ENCODE measurements at places on chromosomes 4 and X. TPM values are rescaled to one million over a fixed set of nuclear protein-coding genes. Genes with fewer than 3 reads are reported as not detected.

GRCh38 chrX:151523351-151523750, 40.1 kb upstream of the PASD1 start:
- no peaks in the 10 kb centered on the region for H3K36me3 ChIP-seq
- no peak overlapping the region for H3K27ac ChIP-seq
- DNase-seq = no peak

GRCh38 chr4:11566444-11567022, 137.8 kb upstream of the HS3ST1 start:
- H3K27me3 ChIP-seq = no peaks in the 10 kb centered on the region
- H3K4me1 ChIP-seq = no peaks in the 10 kb centered on the region

GRCh38 chrX:111365770-111366325, 46.1 kb downstream of the DCX start:
- H3K4me3 ChIP-seq = no peak overlapping the region
- no peaks in the 10 kb centered on the region for H3K4me1 ChIP-seq
- no peaks in the 10 kb centered on the region for H3K36me3 ChIP-seq

The AMBN gene
- total RNA-seq = not detected

The FAM9C gene
- total RNA-seq = not detected

DNA sequence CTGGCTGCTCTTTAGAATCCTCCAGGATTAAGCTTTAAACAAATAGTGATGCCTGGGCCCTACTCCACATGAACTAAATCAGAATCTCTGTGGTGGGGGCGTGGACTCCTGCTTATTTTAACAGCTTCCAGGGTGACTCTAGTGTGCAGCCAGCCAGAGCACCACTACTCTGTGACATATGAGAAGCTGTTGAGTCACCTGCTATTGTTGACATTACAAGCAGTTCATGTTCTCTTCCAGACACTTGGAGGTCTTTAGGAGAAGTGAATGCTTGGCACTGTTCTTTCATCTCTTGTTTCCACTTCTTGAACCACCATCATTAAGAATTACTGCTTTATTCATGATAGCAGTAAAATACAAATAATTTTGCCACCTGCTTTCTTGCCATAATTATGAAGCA, 426 bp upstream of the C4orf51 start:
- H3K27ac ChIP-seq = no peak overlapping the region
- H3K36me3 ChIP-seq = no peaks in the 10 kb centered on the region
- peaks cover 18% of the 10 kb centered on the region for H3K4me1 ChIP-seq
- no peak overlapping the region for H3K4me3 ChIP-seq

DNA sequence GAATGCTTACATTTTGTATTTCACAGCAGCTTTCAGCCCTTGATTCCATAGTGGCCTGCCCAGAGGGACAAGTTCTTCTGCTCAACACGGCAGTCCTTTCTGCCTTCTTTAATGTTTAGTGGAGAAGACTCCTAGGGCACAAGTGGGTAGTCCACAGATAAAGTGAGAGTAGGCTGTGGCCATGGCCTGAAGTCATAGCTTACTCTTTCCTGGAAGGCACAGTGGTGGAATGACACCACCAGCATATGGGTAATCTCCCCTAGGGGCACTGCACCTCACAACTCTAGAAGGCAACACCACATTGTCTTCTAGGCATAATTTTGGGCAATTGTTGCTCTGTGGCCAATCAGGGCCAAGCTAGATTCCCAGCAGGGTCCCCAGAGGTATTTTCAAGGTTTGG, 155.4 kb upstream of the MAMLD1 start:
- H3K27ac ChIP-seq = no peak overlapping the region
- DNase-seq = no peak
- H3K27me3 ChIP-seq = no peaks in the 10 kb centered on the region
- no peak overlapping the region for H3K4me3 ChIP-seq

DNA sequence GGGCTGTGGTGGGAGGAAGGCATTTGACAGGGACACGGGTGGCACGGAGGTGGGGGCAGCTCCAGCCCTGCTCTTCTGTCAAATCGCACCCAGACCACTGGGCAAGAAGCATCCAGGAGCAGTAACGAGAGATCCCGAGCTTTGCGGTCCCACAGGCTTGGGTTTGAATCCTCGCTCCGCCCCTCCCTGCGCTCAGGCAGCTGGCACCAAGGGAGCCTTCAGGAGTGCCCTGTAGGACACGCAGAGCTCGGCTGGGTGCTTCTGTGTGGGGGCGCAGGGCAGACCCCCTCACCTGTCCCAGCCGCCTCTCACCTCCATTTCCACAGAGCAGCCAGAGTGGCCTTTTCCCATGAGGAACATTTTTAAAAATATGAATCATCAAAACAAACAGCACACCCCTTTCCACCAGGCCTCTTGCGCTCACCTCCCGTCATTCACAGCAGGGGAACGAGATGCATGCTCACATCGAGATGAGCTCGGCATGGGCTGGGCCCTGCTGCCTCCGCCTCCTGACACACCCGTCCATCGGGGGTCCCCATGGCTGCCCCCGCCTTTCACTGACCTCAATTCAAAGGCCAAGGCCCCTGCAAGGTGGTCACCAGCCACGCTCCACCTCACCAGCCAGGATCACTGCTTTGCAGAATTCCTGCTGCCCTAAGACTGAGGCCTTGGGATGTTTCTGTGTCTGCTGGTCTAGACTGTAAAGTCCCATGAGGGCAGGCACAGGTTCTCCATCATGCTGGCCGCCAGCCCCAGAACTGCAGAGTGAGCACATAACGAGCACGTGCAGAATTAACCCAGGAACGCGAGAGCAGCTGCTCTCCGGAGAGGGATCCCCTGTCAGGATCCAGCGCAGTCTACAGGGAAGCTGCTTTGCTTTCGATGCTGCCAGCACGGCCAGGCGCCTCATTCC, 52.7 kb downstream of the ACOX3 start:
- no peak overlapping the region for H3K27ac ChIP-seq
- H3K4me3 ChIP-seq = no peak overlapping the region
- no peaks in the 10 kb centered on the region for H3K27me3 ChIP-seq
- peaks cover 26% of the 10 kb centered on the region for H3K36me3 ChIP-seq
- no peak for DNase-seq

The SRPX gene
- 139 TPM for total RNA-seq

GRCh38 chr4:31539284-31540069, 819.3 kb downstream of the PCDH7 start:
- no peaks in the 10 kb centered on the region for H3K4me1 ChIP-seq
- H3K27ac ChIP-seq = no peak overlapping the region
- H3K27me3 ChIP-seq = no peaks in the 10 kb centered on the region
- H3K4me3 ChIP-seq = no peak overlapping the region

The ALB gene
- not detected for total RNA-seq

DNA sequence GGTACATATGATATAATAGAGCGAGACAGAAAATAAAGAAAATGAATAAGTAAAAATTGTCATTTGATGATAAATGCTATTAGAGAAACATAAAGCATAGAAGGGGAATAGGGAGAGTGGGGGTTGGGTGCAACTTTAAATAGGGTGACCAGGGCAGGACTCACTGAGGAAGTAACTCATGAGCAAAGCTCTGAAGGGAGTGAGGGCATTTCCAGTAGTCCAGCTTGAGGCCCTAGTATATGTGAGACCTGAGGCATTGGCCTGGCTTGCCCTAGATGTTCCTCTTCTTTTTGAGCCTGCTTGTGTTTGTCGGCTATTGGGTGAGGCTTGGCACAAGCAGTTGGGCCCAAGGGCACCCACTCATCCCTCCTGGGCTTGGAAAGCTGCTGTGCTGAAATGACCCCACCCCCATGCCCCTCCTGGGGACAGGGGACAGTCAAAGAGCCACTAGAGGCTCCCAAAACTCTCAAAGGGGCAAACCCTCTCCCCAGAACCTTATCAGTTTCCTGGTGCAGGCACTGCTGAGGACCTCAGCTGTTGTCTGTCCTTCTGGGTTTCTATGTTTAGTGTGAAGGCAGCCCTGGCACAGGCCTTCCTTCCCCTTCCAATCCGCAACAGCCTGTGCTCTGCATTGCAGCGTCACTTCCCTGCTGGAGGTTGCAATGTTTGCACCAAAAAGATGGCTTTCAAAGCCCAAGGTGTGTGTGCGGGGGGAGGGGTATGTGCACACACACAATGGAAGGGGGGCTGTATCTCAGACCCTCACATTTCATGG, 40.1 kb downstream of the APLN start:
- no peaks in the 10 kb centered on the region for H3K4me1 ChIP-seq
- H3K4me3 ChIP-seq = no peak overlapping the region
- no peaks in the 10 kb centered on the region for H3K36me3 ChIP-seq
- no peaks in the 10 kb centered on the region for H3K27me3 ChIP-seq

DNA sequence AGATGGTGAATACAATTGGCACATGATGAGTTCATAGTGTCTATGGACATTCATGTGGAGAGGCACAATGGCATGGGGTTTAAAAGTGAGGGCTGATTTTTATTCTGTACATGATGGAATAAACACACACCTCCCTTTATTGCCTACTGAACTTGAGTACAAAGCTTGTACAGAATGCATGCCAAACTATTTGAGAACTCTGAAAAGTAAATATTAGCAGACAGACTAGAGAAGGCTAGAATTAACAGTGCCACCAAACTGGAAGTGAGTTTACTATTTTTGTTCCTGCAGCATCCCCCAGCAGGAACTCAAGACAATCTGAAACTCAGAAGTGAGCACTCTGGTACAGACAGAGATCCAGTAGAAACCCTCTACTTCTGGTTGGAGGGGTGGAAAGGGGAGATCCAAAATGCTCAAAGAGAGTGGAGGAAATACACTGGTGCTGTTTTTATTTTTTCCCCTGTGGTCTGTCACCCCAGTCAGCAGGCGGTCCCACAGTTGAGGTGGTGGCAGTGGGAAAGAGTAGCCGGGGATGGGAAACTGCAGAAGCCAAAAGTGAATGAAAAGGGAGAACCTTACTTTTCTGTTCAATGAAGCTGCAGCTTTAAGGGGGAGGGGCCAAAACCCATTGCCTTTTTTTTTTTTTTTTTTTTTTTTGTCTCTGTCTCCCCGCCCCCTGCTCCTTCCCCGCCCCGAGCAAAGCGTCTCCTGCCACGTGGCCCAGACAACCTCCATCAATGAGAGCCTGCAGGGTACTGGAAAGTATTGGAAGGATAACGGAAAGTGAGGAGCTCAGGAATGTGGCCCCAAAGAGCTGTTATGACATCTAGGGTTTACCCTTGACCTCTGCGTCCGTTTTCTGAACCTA, 20.5 kb downstream of the AKAP4 start:
- no peak overlapping the region for H3K27ac ChIP-seq
- no peaks in the 10 kb centered on the region for H3K4me1 ChIP-seq
- H3K36me3 ChIP-seq = no peaks in the 10 kb centered on the region
- DNase-seq = no peak
- H3K27me3 ChIP-seq = no peaks in the 10 kb centered on the region

DNA sequence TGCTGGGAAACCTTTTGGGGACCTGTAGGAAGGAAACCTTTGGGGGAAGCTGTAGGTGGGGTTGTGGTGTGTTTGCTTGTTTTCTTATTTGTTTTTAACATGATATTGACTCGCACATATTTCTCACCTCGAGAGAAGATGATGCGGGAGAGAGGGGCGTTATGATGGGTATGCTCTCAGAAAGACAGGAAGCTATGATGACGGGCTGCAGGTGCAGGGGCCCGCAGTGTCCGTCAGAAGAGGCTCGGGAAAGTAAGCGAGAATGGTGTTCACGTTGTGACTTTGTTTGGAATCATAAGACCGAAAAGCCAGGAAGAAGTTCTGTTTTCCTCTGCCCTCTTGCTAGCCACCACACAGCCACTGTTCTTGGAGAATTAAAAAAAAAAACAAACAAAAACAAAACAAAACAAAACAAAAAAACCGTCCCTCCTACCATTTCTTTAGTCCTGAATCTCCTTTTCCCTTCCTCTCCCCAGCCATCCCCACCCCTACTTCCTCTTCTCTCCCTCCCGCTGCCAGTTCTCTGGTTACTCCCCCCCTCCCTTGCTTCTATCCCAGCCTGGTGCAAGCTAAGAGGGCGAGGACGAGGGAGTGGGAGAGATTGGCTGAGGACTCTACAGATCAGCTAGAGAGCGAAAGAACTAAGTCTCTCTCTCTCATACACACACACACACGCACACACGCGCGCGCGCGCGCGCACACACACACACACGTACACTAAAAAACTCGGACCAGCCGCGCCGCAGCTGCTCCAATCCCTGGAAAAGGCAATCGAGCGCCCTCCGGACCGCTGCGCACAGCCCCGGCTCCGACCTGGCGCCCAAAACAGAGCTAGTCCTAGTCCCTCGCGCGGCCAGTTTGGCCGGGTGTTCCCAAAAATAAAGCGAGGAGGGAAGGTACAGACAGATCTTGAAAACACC, at the start of gene BMP3:
Gene BMP3, plus strand, starts transcription at position 648 of the 920 bp plus-strand sequence. CDS start 577 bp downstream, outside the sequence.
- peak; percentile 86 for DNase-seq
- H3K4me1 ChIP-seq = peaks cover 10% of the 10 kb centered on the region
- no peaks in the 10 kb centered on the region for H3K27me3 ChIP-seq
- peak within 1 kb of the TSS; percentile 61 for H3K4me3 ChIP-seq
- H3K27ac ChIP-seq = peak within 1 kb of the TSS; percentile 65

DNA sequence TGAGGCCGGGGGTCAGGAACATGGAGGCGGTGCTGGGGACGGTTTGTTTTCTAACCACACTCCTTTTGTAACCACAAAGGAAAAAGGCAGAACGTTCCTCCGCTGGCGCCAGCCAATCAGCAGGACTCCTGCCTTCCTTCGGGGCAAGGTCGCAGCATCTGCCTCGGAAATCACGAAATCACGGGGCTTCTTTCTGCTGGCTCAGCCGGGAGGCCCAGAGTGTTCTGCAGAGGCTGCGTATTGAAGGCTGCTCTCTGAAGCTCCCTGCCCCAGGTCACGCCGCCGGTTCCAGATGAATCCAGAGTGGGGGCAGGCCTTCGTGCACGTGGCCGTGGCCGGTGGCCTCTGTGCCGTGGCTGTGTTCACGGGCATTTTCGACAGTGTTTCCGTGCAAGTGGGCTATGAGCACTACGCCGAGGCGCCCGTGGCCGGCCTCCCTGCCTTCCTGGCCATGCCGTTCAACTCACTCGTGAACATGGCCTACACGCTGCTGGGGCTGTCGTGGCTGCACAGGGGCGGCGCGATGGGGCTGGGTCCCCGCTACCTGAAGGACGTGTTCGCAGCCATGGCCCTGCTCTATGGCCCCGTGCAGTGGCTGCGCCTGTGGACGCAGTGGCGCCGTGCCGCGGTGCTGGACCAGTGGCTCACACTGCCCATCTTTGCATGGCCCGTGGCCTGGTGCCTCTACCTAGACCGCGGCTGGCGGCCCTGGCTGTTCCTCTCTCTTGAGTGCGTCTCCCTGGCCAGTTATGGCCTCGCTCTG, 9.4 kb downstream of the TMEM187 start:
- DNase-seq = no peak
- no peak overlapping the region for H3K4me3 ChIP-seq
- no peak overlapping the region for H3K27ac ChIP-seq
- no peaks in the 10 kb centered on the region for H3K27me3 ChIP-seq

GRCh38 chr4:118799231-118799942, 36.5 kb downstream of the SEC24D start:
- no peak for DNase-seq
- no peak overlapping the region for H3K27ac ChIP-seq
- peaks cover 84% of the 10 kb centered on the region for H3K36me3 ChIP-seq

The GLA gene
- total RNA-seq = 15.3 TPM

DNA sequence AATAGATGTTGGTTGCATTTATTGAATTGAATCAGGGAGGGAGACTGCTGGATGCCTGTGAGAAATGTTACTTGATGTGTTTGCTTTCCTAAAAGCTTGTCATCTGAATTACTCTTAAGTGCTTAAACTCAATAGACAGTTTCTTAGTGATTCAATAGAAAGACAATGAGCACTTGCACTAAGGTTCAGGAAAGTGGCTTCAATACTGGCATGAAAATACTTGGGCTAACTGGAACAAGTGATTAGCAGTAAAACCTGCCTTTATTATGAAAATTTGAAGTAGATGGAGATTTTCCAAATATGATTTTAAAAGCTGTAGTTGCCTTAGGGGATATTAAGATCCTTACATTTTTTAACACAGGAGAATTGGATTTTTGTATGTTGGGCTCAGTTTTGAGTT, 123.3 kb downstream of the RNF150 start:
- H3K4me1 ChIP-seq = peaks cover 16% of the 10 kb centered on the region
- no peaks in the 10 kb centered on the region for H3K36me3 ChIP-seq
- DNase-seq = no peak
- no peak overlapping the region for H3K4me3 ChIP-seq
- H3K27me3 ChIP-seq = no peaks in the 10 kb centered on the region

The CLDN22 gene
- total RNA-seq = not detected

The NPY1R gene
- total RNA-seq = 2.9 TPM
